Activated T-helper 2 cell treated with anti-CD3 and anti-CD28 coated beads, Interferon-gamma antibody, Interleukin-2, Interleukin-4, amounts not matched to agents 10 μg/mL and 5 μg/mL and 100 μg/mL, durations not matched to agents 14 hours and 24 hours and 36 hours (primary cell): ENCODE measurements at places on chromosomes 5 and 9. TPM values are rescaled to one million over a fixed set of nuclear protein-coding genes. Genes with fewer than 3 reads are reported as not detected.

DNA sequence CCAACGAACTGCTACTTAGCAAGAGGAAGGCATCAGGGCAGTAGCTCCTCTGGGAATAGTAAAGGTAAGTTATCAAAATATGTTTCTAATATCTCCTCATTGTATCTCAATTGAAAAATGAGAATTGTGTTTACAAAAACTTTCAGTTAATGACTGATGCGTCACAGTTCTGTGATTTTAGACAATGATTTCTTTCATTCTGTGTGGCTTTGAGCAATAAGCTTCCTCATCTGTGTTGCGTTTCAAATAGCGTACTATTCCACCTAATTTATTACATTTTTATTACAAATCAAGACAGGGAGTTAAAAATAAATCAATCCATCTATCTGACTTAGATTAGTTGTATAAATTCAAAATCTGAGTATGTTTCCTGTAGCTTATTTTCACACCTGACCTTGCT lies 145.0 kb downstream of the CAAP1 start:
- H3K27me3 ChIP-seq: peaks cover 1% of the 10 kb centered on the region
- no peak overlapping the region for H3K27ac ChIP-seq
- H3K4me1 ChIP-seq: no peaks in the 10 kb centered on the region
- H3K4me3 ChIP-seq: no peak overlapping the region

Gene PCDHGB5
- 0.62 and 0.92 TPM in 2 replicates for total RNA-seq

Gene GPR151
- not detected in 2 replicates for total RNA-seq

Gene RMRP
- total RNA-seq: 5,290 and 6,583 TPM in 2 replicates

- H3K36me3 ChIP-seq: peaks cover 15% of the 10 kb centered on the region
- H3K4me3 ChIP-seq: no peak overlapping the region
- H3K4me1 ChIP-seq: peaks cover 23% of the 10 kb centered on the region
- no peaks in the 10 kb centered on the region for H3K27me3 ChIP-seq
- no peak for DNase-seq
- peak overlapping the region; percentile 68 for H3K27ac ChIP-seq
Measured at GRCh38 chr5:168813184-168813968, 234.2 kb upstream of the PANK3 start.

Gene ANKRD55
- 1.4 and 2.3 TPM in 2 replicates for total RNA-seq

DNA sequence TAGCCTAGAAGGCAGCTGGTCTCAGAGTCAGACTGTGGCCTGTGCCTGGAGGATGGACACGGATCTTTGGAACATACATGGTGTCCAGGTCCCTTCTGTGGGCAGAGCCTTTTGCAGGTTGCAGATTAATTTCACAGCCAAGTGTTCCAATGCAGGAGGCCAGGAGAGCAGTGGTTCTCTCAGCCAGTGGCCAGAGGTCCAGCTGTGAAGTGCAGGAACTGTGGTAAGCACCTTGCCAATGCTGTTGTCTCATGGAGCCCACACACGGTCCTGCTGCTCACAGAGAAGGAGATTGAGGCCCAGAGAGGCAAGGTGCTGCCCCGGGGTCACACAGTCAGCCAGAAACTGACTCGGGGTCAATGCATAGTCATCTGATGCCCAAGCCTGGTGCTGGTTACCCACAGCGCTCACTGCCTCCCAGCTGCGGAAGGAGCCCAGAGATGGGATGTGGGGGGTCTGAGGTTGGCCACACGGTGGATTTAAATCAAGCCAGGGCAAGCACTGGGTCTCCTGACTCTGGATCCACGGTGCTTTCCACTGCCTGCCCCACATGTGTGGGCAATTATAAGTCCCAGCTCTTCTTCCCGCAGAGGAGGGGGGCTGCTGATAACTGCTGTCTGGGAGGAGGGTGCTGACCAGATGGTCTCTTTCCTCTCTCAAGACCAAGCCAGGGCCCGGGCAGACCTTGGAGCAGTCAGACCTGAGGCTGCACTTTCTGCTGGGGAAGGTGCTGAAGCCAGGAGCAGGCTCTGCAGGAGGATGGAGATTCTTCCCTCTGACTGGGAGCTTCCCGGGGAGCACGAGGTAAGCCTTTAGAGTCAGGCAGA lies 2.8 kb downstream of the PDGFRB start:
- H3K27ac ChIP-seq: no peak overlapping the region
- peaks cover 30% of the 10 kb centered on the region for H3K27me3 ChIP-seq
- H3K36me3 ChIP-seq: no peaks in the 10 kb centered on the region
- no peak for DNase-seq
